ENCODE measurements at places on chromosomes 12 and 14. TPM values are rescaled to one million over a fixed set of nuclear protein-coding genes. Genes with fewer than 3 reads are reported as not detected.

AMHR2 gene
- not detected for total RNA-seq

PRR4 gene
- 2.6 TPM for total RNA-seq

SERPINA1 gene
- 23.1 TPM for total RNA-seq

KRT74 gene
- not detected for total RNA-seq

MLF2 gene
- total RNA-seq, result 144 TPM

TMPRSS12 gene
- total RNA-seq, result not detected

PLEKHH1 gene
- total RNA-seq, result 3.9 TPM

DNA sequence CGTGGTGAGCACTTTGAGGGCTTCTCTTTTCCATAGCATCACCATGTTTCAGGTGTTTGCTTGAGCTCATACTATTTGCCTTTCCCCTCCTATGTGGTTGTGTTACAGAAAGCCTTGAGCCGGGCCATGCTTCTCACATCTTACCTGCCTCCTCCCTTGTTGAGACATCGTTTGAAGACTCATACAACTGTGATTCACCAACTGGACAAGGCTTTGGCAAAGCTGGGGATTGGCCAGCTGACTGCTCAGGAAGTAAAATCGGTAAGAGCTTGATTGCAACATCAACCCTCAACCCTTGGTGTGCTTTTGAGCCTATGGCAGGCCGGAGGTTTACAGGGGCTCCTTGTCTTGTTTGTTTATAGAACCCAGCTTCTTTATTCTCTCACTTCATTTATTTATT lies 8.1 kb downstream of the LETMD1 start:
- no peak for DNase-seq

GRCh38 chr12:11797317-11797913 lies 147.9 kb downstream of the ETV6 start:
- no peak for DNase-seq

- DNase-seq, result no peak
These were observed 13.3 kb upstream of the PZP start for GRCh38 chr12:9221483-9221882.

DNA sequence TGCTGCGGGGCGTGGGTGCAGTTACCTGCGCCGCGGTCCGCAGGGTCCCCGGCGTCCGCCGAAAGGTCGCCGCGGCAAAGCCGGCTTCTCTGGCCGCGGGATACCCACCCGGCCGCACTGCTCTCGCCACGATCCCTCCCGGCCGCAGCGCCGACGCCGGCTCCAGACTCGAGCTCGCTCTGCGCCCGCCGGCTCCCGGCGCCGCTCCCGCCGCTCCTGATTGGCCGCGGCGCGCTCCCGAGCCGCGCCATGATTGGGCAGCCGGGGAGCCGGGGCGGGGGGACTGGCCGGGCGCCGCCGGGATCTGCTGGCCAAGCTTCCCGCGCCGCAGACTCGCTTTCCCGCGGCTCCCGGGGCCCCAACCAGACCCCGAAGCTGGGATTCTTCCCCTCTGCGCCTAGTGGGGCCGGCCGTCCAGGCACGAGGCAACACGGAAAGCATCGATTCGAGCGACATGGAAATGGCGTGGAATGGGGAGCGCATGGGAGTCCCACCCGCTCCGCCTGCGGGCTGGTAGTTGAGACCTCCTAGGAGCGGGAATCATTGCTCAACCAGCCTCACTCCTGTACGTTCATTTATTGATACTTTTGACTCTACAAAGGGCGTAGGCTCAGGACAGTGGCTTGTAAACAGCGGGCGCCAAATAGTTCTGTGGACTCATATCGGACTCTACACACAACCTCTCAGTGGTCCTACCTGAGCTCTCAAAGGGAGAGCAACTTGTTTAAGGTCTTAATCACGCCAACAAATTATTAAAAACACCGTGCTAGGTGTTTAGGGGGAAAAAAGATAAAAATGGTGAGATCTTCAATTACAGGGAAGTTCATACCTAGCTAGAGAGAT lies 36.4 kb upstream of the STON2 start:
- DNase-seq, result peak; percentile 91

DNA sequence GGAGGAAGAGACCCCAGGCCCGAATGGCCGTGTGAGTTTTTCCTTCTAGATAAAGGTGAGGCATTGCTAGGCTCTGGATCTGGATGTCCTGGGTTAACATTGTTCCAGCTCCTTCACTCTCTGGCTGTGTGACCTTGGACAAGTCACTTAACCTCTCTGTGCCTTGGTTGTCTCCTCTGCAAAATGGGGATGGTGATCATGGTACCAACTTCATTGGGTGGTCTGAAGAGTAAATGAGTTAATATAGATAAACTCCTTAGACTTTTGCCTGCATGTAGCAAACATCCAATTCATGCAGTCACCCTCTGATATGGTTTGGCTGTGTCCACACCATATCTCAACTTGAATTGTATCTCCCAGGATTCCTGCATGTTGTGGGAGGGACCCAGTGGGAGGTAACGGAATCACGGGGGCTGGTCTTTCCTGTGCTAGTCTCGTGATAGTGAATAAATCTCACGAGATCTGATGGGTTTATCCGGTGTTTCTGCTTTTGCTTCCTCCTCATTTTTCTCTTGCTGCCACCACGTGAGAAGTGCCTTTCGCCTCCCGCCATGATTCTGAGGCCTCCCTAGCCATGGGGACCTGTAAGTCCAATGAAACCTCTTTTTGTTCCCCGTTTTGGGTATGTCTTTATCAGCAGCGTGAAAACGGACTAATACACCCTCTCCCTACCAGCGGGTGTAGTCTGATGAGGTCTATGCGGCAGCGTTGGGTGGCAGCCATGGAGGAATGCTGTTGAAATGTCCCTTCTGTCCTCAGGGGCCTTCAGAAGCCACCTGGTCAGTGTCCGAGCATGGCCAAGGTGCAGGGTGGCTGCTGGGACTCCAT lies 256.1 kb downstream of the GLT1D1 start:
- DNase-seq, result no peak

DNA sequence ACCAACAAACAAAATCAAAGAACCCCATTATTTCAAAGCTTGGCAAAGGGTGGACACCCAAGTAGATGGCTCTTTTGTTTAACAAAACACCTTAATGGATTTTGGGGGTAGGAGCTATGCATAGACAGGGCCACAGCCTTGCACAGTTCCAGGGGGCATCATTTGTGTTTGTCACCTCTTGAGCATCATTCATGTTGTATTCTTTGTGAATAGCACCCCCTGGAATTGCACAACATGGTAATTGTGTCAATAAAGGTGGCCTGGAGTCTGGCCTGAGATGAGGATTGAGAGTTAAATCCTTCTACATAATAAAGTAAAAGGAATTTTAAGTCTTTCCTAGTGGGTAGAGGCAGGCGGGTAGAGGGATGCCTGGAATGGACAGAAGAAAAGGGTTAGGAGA lies 3.3 kb upstream of the FRS2 start:
- DNase-seq, result no peak

DNA sequence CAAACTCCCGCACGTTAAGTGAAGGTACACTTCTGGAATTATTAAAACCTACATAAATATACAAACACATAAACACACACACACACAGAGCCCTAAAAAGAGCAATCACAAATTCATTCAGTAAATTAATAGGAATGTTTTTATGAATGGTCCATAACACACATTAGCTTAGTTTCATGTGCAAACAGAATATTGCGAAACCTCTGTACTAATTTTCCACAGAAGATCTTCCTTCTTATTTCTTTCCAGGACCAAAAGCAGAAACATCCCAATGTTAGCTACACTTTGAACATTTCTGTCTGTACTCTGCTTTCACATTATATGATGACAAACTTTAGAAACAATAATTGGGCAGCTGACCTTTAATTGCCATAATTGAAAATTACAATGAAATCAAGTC lies 101.6 kb downstream of the SOX5 start:
- no peak for DNase-seq

DNA sequence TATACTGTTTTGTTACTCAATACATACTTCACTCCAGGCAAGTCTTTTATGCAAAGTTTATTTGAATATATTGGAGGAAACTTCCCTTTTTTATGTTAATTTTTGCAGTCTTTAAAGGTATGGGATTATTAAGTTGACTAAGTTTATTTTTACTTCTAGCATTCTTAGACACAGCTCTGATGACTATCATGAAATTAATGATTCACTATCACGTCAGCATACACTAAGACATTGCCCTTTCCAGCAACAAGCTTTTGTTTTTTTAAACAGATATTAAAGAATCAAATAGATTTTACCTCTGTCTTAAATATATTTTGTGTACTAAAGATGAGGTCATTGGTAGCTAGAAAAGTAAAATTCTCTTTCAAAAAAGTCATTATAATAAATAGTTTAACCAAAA lies 52.1 kb downstream of the DERA start:
- DNase-seq, result no peak

All from aorta (tissue), 5 donors.